ENCODE measurements at places on chromosomes 3 and 15.

DNA sequence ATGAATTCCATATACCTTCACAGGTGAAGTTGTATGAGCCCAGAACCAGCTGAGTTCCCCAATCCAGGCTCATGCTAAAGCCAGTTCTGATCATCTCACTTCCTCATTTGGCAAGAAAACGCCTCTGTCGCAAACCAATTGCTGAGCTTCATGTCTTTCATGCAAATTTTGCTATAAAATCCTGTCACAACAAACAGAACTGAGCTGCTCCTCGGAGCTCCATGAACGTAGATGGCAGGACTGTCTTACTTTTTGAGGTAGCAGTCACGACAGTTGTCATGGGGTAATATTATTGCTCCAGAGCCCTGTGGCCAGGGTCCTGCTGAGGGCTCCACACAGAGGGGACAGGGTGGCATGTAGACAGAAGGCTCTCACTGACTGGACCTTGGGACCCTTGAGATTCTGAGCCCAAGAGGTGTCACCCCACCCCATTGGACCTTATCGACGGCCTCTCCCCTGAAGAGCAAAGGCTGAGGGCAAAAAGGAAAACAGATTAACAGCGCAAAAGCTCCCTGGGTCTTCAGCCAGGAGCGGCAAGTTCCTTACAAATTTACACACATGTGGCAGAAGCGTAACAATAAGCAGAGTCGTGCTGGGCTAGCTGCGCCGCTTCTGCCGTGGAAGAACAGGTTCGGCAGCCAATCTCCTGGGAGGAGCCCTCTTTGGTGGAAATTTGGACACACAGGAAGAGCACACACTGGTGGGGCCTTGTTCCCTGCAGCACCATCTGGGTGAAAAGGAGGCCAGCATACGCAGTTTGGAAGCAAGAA is 249.2 kb downstream of the OPA1 start:
- no peak for DNase-seq

GRCh38 chr3:128345196-128345595 is 121.5 kb downstream of the DNAJB8 start:
- no peak for DNase-seq

DNA sequence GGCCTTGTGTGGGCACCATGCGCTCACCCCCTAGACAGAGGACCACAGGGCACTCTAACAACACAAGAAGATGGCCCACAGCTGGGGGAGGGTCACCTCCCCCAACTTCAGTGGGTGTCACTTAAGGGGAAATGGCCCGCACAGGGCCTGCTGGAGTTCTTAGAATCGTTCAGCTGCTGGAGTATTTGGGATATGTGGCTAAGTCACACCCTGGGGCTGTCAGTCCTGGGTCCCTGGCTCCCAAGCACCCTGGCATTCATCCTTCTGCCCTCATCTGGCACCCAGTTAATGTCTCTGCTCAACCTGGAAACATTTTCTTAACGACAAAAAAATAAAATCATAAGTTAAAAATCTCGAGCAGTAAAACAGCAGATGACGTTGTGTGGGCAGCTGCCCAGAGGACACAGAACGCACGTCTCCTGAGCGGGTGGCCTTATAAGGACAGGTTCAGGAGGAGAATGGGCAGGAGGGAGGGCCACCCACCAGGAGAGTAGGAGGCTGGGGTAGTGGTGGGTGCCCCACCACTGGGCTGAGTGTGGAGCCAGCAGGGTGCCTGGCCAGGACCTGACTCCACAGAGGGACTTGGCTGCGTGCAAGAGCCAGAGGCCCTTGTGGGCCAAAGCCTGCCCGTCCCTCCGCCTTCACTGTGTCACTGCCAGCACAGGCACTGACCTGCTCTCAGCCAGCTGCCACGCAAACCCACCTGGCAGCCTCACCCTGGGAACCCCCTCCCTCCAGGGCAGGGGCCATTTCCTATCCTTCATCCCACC is 11.5 kb downstream of the KBTBD13 start:
- no peak for DNase-seq

GRCh38 chr3:195258449-195259153 is 12.4 kb downstream of the XXYLT1 start:
- no peak for DNase-seq

DNA sequence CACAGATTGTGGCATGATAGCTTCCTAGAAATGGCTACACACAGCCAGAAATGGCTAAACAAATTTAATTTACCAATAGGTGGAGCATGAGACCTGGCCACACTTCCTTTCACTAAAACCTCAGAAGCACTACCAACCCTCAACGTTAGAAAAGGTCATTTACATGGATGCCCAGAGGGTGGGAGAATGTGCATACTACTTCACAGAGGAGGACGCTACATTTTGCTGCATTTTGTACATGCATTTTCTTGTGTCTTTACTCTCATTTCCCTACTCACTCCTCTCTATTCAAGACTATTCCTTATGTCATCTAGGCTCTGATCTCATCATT is 40.1 kb downstream of the C2CD4B start:
- DNase-seq = no peak

- DNase-seq = no peak
Observed at GRCh38 chr15:80494351-80494751, 90.2 kb downstream of the ARNT2 start.

- DNase-seq = no peak
Observed at GRCh38 chr3:56725175-56725574, 42.1 kb upstream of the TASOR start.

- no peak for DNase-seq
Observed at GRCh38 chr3:38173834-38174418, 8.6 kb downstream of the OXSR1 start.

DNA sequence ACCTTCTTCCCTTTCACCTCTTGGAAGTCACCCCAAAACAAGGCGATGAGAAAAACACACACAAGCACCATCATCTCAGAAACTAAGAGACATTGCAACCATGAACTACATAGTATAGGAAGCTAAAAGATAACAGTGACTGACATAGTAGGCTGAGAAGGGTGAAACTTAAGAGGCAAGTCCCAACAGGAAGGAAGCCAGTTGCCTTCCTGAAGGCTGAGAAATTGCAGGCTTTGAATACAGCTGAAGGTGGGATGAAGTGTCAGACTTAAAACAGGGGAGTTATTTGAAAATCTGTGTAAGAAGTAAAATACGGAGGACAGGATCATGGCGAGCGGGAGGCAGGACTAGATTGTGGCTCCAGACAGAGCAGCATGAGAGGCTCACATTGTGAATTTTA is 27.8 kb downstream of the SLC27A2 start:
- no peak for DNase-seq

DNA sequence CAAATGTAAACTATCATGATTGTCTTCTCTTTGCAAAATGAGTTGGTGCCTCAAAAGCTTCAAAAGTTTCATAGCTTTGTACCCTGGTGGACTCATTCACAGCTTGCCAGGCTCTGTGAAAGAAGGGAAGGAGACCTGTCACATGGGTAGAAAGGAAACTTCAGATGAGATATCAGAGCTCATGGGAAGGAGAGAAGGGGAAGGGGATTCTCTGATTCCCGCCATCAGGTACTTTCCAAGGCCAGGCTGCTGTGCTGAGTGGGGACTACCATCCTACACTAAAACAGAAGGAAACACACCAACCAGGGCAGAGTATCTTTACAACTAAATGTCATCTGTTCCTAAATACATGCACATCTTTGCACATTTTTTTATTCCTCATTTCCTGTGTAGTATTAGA is 9.2 kb downstream of the ILDR1 start:
- DNase-seq = no peak

DNA sequence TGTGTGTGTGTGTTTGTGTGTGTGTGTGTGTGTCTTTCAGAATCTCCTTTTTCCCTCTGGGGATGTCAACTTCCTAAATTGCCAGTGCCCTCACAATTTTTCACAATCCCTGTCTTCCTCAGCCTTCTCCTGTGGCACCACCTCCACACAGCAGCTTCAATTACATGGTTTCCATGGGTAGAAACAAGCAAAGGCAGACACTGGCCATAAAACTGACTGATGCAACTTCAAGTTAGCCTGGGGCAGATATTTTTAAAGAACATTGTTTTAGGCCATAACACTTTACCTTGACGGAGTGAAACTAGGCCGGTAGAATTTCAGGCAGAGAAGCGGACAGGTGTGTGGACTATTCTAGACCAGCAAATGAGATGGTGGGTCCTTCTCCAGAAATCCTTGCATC is 405.8 kb upstream of the SUCLG2 start:
- DNase-seq = no peak

- no peak for DNase-seq
Observed at GRCh38 chr3:106392915-106393314, 524.1 kb upstream of the CBLB start.

DNA sequence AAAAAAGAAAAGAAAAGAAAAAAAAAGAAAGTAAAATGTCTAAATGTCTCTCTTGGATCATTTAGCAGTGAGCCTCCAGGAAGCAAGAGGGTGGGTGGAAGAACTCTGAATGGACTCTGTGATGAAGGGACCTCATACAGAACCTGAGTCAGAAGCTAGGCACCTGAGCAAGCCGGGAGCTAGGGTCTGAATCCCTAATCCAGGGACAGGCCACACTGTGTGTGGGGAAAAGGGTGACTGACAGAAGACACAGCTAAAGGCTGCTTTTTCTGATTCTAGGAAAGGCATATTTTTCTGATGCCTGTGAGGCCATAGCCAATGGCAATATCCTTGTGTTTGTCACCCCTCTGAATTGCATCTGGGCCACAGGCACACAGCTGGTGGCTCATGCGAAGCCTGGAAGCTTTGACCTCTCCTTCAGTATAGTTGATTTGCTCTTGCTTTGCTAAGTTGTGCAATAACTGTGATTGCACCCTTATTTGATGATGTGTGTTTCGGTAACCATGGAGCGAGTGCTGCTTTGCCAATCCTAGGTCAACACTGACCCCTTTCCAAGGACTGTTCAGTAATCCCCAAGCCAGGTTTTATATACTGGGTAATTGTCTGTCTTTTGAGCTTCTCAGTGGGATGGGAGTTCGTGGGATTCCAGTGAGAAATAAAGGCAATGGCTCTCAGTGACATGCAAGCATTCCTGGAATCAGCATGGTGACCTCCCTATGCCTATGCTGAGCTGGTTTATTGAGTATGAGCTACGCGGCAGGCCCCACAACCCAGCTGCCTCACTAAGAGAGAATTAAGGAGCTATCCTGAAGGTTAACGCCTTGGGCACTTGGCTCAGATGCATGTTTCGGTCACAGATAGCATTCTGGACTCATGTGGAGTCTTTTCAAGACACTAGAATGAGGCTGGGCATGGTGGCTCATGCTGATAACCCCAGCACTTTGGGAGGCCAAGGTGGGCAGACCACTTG is 49.0 kb upstream of the OSBPL11 start:
- DNase-seq = no peak

GRCh38 chr15:38647683-38648082 is 83.1 kb upstream of the RASGRP1 start:
- no peak for DNase-seq

DNA sequence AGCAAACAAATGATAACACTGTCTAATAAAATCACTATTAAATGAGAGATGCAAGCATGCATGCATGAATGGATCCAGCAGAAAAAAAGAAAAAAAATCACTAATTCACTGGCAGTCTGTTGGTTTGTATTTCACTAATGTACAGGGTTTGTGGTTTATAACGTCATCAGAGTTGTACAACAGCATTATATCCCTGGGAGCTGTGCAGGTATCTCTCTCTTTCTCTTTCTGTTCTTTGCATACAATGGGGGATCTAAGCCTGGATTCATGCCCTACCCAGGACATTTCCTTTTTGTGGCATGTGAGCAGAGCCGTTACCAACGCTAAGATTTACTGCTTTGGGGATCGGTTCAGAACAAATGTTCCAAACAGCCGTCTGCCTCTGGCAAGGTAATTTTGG is 229.5 kb downstream of the SOX2 start:
- no peak for DNase-seq

DNA sequence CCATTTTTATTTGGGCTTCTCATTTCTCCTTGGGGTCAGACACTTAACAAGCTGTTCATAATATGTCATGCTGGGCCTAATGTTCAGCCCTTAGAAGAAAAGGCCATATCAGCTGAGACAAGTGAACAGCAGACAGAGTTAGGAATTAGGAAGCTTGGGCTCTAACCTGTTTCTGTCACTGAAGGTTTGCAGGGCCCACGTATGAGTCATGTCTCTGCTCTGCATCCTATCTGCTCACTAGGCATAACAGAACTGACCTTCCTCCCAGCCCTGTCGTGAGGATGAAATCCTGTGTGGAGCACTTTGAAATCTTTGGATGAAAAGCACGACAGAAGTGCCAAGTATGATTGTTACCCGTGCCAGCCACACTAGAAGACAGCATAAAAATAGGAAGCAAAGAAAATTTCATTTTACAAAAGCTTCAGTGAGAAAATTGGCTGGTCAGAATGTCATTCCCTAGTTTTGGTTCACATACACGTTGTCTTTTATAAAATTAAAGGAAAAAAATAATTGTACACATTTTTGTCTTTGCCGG is 26.5 kb upstream of the CD47 start:
- no peak for DNase-seq

GRCh38 chr3:187318819-187319616 is 27.5 kb upstream of the MASP1 start:
- DNase-seq = no peak

GRCh38 chr3:62131620-62132019 is 241.7 kb downstream of the FEZF2 start:
- DNase-seq = no peak

GRCh38 chr3:16769525-16769924 is 115.2 kb upstream of the PLCL2 start:
- no peak for DNase-seq

GRCh38 chr3:189286188-189286587 is 114.4 kb downstream of the TPRG1 start:
- DNase-seq = no peak

DNA sequence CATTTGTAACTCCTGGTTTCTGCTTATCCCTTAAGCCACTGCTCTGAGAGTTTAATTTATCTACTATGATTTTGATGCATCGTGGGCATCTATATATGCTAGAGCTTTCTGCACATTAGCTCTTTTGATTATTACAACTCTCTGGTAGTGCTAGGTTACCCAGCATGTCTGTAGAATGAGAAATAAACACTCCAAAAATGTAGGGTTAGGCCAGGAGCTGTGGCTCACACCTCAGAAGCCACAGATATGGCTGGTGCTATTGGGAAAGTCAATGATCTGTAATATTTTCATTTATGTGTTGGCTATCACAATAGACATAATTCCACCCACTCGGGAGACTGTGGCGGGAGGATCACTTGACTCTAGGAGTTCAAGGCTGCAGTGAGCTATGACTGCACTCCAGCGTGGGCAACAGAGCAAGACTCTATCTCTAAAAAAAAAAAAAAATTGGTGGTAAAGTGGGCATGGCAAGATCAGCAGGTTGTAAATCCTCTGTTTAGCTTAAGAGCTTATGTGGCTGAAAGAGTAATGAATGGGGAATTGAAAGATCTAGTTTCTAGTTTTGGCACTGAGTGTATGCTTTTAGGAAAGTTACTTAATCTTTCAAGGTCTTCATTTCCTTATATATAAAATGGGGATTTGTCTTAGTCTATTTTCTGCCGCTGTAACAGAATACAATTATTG is 6.3 kb downstream of the TIGIT start:
- no peak for DNase-seq

GRCh38 chr3:157079676-157080369 is 80.1 kb downstream of the CCNL1 start:
- no peak for DNase-seq

- no peak for DNase-seq
Observed at GRCh38 chr3:120284747-120285507, at the start of gene GPR156. Gene GPR156 (minus strand): TSS chr3:120285222. CDS start chr3:120244098, 41,124 bp downstream.

Measured in hypothalamus (tissue), 51 donors.